SHP77 treated with DMSO at 0.1 percent for 48 hours (cell line): ENCODE measurements at places on chromosomes 3 and 15.

DNA sequence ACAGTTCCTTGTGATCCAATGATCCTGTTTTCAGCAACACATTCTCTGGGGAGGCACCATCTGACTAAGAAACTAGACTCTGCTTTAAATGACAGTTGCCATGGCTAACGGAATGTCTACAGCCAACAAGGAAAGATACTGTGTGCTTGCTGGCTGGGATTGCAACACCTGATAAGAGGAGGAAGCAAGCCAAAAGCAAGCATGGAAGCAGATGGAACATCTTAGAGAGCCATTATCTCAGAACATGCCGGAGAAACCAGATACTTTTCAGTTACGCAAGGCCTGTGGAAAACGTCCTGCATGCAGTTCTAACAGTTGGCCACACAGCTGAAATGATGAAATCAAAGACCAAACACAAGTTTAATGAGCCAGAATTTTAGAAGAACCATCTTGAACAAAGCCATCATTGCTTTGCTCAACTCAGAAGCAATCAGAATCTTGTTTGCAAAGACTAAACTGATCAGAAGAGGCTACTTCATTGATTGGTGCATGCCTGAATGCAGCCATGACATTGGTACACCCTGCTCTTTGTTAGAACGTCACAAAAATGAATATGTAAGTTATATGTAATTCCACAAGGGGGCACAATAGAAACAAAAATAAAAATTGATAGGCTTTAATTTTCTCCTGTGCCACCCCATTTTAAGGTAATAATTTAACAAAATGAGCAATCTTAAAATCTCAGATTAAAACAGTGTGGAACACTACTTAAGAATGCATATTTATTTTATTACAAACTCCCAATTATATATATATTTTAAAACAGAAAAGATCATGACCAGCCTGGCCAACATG, 50.8 kb downstream of the GXYLT2 start:
- DNase-seq: peak; percentile 59

DNA sequence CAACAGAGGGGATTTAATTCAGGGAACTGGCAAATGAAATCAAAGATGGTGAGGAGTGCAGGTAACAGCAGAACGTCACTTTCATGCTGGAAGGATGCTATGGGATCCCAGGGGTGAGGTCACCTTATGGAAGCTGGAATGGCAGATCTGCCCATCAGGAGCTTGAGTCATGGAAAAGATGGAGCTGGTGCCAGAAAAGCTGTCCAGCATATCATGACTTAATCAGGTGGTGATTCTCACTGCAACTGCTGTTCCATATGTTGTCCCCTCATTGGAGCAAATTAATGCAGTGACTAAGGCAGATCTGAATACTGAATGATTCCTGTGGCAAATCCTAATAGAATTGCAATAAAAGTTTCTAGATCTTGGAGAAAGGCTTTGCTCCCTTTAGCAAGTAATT, 38.4 kb downstream of the HHLA2 start:
- no peak for DNase-seq

GRCh38 chr15:45539680-45540079, 17.1 kb upstream of the SLC30A4 start:
- DNase-seq: no peak

GRCh38 chr3:106710596-106710995, 666.6 kb upstream of the CCDC54 start:
- no peak for DNase-seq

GRCh38 chr3:185998136-185998535, 60.3 kb upstream of the TRA2B start:
- DNase-seq: no peak

DNA sequence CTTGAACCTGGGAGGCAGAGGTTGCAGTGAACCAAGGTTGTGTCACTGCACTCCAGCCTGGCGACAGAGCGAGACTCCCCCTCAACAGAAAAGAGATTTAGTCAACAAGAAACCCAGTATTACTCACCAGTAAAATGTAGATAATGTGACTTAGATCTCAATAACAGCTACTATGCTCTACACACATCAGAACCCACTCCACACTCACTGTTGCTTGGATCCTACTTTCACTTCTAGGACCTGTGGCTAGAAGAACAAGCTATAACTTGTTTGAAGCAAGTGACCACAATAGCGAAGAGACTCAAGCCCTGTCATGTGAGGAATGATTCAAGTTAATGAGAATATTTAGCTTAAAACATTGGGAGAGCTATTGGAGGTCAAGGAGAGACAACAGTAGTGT, 100.7 kb downstream of the ANXA2 start:
- DNase-seq: no peak

- no peak for DNase-seq
Measured at GRCh38 chr15:70488002-70488605, 275.3 kb downstream of the UACA start.

- DNase-seq: no peak
Measured at GRCh38 chr15:46383978-46384377, 749.1 kb downstream of the SQOR start.

- DNase-seq: no peak
Measured at GRCh38 chr3:126816298-126816697, 112.3 kb downstream of the CHCHD6 start.

GRCh38 chr15:74343797-74344127, 23.7 kb downstream of the CYP11A1 start:
- no peak for DNase-seq

- DNase-seq: no peak
Measured at GRCh38 chr3:5072100-5072816, 49.8 kb upstream of the ARL8B start.

DNA sequence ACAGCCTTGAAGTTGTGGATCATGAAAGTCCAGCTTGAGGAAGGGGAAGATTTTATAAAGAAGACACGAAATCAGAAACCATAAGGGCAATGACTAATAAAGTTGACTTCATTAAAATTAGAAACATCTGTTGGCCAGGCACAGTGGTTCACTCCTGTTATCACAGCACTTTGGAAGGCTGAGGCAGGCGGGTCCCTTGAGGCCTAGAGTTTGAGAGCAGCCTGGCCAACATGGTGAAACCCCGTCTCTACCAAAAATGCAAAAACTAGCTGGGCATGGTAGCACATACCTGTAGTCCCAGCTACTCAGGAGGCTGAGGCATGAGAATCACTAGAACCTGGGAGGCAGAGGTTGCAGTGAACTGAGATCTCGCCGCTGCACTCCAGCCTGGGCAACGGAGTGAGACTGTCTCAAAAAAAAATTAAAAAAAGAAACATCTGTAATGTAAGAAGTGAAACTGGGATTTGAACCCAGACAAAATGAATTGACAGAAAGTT, 7.9 kb upstream of the UBXN7 start:
- no peak for DNase-seq

GRCh38 chr15:82186719-82187406, 75.7 kb downstream of the EFL1 start:
- no peak for DNase-seq

- DNase-seq: no peak
Measured at GRCh38 chr3:188152660-188153436, 1.1 kb upstream of the LPP start.

GRCh38 chr3:124200407-124200806, 208.5 kb upstream of the ROPN1 start:
- no peak for DNase-seq

- DNase-seq: no peak
Measured at GRCh38 chr3:129611812-129612533, 5.5 kb upstream of the PLXND1 start.

DNA sequence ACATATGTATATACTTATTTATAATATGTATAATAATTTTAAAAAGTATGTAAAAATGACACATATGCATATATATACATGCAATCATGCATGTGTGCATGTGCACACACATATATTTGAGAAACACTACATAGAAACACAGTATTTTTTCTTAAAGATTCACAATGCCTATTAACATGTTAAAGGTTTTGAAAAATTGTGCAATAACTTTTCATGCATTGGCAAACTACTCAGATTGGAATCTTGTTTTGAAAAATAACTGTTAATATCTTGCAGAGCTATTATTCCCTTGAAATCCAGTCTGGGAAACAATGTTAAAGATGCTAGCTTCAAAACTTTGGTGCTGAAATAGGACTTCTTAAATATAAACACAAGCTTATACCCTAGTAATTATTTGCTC, 256.2 kb upstream of the P2RY1 start:
- DNase-seq: no peak

DNA sequence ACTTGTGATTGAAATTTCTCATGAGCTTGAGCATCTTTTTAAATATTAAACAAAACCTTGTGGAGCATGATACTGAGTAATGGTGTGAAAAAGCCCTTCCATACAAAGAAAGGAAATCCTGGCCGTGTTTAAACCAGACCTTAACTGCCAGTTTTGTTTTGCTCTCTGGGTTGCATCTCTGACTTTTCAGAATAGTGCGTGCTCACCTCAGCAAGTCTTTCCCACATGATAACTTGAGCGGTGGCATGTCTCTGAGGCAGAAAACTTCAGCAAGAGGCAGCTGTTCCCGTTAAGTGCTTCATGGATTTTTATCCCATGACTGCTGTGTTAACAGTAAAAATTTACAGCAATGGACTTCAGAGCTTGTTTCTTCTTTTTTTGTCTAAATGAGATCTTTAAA, 393.3 kb downstream of the FEZF2 start:
- no peak for DNase-seq

DNA sequence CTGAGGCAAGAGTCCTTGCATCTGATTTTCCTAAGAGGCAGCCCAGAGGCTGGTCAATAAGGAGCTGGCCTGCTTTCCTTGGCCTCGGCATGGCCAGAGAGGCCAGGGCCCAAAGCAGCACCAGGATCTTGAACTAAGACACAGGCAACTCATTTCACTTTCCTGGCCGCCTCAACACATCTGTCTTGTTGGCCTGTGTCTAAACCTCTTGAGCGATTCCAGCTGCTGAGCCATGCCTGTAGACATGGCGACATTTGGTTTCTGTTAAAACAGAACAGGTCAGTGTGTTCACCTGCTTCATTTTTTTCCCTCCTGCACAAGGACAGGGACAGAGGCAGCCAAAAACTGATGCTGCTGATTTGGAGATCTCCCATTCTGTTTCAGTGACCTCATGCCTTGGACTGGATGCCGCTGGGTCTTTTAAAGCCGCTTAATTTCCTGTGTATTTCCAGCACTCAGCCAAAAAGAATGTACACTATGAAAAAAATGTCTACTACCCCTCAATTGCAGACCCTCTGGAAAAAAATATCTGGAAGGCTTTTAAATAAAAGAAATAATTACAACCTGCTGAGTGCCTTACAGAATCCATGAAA, 266.6 kb upstream of the ICE2 start:
- DNase-seq: no peak

- no peak for DNase-seq
Measured at GRCh38 chr3:108201258-108201657, 21.0 kb downstream of the IFT57 start.

- no peak for DNase-seq
Measured at GRCh38 chr3:151165226-151165625, 37.8 kb downstream of the GPR171 start.

DNA sequence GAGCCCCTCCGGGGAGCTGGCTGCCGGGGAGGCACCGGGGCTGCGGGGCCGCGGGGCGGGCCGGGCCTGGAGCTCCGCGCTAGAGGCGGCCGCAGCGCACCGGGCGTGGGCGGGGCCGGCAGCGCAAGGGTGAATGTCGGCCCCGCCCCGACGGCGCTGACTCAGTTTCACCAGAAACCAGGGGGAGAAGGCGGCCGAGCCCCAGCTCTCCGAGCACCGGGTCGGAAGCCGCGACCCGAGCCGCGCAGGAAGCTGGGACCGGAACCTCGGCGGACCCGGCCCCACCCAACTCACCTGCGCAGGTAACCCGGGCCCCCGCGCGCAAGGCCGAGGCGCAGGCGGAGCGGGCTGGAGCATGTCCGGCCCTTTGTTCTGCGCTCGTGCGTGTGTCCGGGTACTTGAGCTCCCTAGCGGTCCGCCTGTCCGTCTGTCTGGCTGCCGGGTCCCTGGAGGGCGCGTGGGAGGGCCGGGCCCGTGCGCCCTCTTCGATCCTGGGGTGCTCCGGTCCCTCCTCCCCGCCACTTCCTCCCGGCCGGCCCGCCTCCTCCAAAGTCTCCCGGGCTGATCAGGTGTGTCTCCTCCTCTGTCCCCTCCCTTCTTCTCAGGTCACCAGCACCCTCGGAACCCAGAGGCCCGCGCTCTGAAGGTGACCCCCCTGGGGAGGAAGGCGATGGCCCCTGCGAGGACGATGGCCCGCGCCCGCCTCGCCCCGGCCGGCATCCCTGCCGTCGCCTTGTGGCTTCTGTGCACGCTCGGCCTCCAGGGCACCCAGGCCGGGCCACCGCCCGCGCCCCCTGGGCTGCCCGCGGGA, at the start of gene SPINT1:
Gene SPINT1 (plus strand): TSS at position 164 of the 811 bp plus-strand sequence. CDS start 507 bp downstream, at position 671.
- no peak for DNase-seq

- no peak for DNase-seq
Measured at GRCh38 chr3:108036401-108036800, 54.4 kb downstream of the CD47 start.

DNA sequence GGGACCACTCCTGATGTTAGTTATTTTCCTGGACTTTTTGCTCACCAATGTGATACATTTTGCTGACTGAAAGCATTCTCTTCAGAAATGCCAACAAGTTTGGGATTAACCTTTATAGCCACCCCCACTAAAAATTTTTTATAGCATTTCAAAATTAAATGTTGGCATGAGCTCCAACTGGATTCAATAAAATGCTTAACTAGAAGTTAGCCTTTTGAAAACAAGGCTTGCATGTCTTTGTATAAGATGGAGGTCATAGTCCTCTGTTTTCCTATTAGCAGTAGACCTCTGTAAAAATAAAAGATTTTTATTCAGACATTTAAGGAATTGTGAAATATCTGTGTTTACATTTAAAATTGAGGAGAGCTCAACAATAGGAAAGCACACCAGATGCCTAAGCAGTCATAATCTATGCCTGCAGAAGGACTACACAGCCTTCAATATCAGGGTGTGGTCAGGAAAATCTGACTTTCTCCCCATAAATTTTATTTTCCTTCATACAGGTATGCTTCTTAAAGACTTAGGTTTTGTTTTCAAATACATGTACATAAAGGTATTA, 87.2 kb downstream of the DNAJC13 start:
- no peak for DNase-seq

- no peak for DNase-seq
Measured at GRCh38 chr15:47184003-47184907, 533.0 kb upstream of the SEMA6D start.

DNA sequence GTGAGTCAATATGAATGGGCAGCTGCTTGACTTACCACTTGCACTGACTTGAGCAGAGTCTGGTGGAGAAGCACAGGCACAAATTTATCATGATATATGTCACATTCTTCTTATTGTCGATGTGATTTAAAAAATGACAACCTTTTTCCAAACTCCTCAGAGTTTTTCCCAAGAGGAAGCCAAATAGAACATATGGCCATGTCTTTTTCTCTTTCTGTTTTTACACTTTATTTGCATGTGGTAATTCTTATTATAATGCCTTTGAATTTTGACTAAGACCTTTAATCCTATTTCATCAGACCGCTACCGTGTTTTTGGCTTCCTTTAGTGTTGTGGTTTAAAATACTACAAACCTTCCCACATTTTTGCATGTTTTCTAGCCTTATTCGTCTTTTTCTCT, 666.2 kb downstream of the PDCD6IP start:
- no peak for DNase-seq
